Right lung (tissue), 10 donors: ENCODE measurements at places on chromosomes 1 and 21.

DNA sequence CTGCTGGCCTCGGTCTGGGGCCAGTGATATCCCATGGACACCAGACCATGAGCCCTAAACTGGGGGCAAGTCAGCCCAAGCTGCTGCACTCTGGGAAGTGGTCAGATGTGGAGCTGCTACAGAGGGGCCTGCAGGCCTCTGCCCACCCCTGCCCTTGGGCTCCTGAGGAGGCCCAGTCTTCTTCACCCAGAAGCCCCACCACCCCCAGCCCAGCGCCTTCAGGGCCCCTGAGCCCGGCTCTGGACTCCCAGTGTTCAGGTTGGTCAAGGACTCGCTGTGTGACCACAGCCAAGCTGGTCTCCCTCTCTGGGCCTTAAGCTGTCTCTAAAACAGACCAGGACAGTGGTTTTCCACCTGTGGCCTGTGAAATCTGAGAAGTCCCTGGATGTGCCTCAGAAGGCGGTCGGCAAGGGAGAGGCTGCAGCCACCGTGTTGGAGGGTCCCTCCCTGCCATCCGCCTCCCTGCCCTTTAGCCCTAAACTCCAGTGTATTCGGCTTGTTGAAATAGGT is 79.7 kb upstream of the TMEM51 start:
- DNase-seq, result no peak

DNA sequence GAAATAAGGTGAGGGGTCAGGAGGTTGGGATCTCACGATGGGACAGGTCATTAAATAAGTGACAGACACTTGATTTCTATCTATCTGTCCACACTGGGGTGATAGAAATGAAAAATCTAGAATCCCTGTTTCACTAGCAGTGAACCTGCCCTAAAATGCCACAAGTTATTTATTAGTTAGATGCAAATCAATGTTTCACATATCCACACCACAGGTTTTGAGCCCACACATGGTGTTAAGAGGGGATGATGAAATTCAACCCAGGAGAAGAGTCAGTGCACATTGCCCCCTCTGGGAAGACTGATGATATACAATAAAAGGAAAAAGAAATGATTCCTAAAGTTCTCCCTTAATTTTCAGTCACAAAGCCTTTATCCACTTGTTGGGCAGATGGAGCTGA is 10.1 kb upstream of the NTPCR start:
- no peak for DNase-seq

DNA sequence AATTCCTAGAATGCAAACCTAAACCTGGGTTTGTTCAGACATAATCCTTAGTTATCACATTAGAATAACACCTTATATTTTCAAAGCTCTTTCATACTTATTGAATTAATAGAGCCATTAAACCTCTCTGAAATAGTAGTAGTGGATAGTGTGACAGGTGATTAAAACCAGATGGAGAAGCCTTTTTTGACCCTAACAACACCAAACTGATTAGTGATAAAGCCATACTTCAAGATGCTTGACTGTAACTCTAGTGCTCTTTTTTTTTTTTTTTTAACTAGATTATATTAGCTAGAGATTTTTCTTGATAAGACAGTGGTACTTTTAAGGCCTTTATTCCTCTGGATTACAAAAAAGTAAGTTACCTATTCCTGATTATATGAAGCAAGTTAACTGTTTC is 190.1 kb downstream of the ST6GALNAC3 start:
- DNase-seq, result no peak

- peak; percentile 57 for DNase-seq
These were observed 128.8 kb downstream of the ADSS2 start for GRCh38 chr1:244322791-244323521.

GRCh38 chr1:154809436-154810413 is 60.4 kb downstream of the KCNN3 start:
- no peak for DNase-seq

DNA sequence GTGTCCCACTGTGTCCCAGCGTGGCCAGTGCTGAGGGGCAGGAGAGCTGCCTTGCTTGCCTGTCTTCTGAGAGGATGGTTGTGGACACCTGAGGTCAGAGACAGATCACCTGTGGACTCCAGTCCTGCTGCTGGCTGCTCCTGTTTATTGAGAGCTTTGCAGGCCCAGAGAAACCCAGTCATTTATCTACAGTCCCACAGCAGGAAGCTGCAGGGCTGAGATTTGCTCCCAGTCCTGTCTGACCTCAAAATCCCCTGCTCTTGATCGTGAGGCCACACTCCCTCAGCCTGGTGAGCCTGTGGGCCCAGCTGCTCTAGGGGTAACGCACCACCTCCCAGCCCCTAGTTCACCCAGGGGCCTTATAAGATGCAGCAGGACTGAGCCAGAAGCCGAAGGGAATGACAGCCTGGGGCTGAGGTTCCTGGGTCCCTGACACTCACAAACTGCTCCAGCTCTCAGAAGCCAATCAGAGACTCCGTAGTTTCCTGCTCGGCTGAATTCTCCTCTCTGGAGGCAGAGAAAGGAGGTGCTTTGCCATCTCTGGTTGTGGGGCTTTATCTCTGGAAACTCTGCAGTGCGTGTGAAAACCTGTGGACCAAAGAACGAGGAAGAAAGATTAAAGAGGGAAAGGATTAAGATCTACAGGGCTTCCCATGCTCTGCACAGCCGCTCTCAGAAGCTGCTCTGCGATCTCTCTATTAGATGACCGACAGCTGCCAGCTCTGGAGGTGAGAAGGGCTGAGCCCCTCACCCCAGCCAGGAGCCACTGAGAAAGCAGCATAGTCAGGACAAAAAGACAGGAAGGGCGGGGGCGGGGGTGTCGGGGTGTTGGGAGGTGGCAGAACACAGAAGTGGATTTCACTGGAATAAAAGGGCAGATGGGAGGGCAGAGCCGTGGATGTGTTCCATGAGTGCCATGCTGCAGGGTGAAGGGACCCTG is 39.1 kb downstream of the UBIAD1 start:
- no peak for DNase-seq

- DNase-seq, result no peak
These were observed 30.0 kb downstream of the EPHA10 start for GRCh38 chr1:37734629-37735591.

GRCh38 chr21:26679284-26679683 is 106.2 kb upstream of the CYYR1 start:
- DNase-seq, result no peak

DNA sequence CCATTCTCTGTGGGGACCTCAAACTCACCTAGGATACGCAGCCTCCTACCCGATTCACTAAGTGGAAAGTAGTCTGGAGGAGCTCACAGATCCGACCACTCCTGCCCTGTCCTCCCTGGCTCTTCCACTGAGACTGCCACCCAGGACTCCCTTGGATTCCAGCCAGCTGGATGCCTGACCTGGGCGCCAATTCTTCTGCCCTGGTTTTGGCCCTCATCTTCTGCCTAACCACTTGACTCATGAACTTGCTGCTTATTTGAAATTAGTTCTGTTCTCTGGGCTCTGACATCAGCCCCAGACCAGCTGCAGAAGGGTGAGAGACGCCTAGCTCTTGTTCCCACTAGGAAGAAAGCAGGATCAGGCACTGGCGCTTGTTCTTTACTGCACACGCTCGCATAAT is 48.9 kb downstream of the SLC35D1 start:
- no peak for DNase-seq
